CD4-positive, alpha-beta T cell treated with Interferon alpha-2 for 1 hour (primary cell): ENCODE measurements at places on chromosomes 3 and 15.

GRCh38 chr3:64163755-64164148 lies 61.5 kb downstream of the PRICKLE2 start:
- DNase-seq, result no peak

- no peak for DNase-seq
Observed at GRCh38 chr3:149470381-149470780, 4.1 kb upstream of the TM4SF4 start.

DNA sequence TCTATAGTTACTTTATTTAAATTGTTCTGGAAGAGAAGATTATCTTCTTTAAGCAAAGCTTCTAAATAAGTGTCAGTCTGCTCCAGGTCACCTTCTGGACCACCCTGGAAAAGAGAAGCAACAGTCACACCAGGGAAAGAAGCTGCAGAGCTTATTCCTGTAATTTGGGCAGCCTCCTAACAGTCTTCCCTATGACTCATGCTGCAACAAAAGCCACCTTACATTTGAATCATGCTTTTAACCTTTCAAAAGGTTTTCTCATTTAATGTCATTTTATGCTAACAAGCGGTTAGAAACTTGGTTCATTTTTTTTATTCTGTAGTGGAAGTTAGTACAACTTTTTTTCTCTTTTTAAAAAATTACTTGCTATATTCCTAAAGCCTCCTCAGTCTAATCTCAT lies 5.3 kb upstream of the GUCA1C start:
- DNase-seq, result no peak

GRCh38 chr15:39781967-39782302 lies 706 bp downstream of the FSIP1 start:
- no peak for DNase-seq

- DNase-seq, result no peak
Observed at GRCh38 chr3:129620828-129621559, 14.5 kb upstream of the PLXND1 start.

- DNase-seq, result no peak
Observed at GRCh38 chr3:117479095-117479494, 769.5 kb downstream of the TUSC7 start.

GRCh38 chr3:159806412-159806811 lies 182.2 kb upstream of the IL12A start:
- DNase-seq, result no peak

- DNase-seq, result no peak
Observed at GRCh38 chr15:96747291-96747690, 416.8 kb downstream of the NR2F2 start.

DNA sequence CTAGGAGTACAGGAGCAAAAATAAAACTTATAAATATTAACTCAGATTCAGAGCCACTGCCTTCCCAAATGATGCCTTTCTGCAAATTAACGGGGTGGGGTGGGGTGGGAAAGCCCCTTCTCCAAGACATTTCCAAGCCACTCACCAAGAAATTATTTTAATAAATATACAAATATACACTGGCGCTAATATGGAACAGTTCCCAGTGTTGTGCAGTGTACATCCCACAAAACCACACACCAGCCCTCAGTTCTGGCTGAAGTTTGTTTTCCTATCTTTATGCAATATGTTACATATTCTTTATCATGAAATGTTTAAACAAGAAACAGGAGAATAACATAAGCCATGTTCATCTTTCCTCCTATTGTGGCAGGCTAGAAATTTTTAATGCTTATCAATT lies 53.0 kb upstream of the GYG1 start:
- no peak for DNase-seq

DNA sequence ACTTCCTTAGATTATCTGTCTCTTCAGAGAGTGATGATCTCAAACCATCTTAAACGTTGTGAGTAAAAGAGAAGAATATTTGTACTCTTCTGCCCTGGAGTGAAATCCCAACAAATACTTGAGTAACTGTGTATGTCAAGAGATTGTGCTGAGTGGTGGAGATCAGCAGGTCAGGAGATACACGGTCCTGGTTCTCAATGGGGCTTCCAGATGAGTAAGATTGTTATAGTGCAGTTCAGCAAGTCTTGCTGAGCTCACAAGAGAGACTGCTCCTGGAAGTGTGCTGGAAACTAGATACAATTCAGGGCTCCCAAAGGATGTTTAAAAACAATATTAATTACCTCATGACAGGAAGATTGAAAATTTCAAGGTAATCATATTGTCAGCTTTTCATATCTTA lies 184.3 kb downstream of the AKAP13 start:
- DNase-seq, result no peak

- no peak for DNase-seq
Observed at GRCh38 chr15:59222906-59223550, 16.4 kb downstream of the LDHAL6B start.

DNA sequence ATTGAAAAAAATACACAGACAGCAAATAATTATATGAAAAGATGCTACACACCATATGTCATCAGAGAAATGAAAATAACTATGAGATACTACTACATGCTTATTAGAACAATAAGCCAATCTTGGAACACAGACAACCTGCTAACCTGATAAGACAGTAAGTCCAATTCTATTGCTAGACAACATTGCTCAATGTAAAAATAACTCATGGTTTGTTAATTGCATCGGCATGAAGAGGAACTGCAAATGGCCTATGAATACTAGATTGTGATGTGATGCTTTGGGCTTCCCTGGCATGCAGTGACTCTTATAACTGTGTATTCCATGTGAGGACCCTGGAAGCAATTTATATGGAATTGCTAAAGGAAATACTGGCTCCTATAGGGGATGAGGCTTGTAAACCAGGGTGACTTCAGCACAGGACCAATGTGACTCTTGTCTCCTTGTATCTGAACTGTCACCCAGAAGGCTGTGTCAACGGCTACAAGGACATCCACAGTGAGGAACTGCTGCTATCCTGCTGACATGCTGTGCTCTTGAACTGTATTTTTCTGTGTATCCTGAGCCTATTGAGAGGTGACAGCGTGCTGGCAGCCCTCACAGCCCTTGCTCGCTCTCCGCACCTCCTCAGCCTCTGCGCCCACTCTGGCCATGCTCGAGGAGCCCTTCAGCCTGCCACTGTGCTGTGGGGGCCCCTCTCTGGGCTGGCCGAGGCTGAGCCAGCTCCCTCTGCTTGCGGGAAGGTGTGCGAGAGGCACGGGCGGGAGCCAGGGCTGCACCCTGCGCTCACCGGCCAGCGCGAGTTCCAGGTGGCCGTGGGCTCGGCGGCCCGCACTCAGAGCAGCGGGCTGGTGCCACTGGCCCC lies 385.7 kb downstream of the CNTN4 start:
- DNase-seq, result no peak

GRCh38 chr3:27540231-27540630 lies 56.0 kb upstream of the SLC4A7 start:
- DNase-seq, result no peak

- DNase-seq, result peak; percentile 53
Observed at GRCh38 chr3:4350789-4351163, 47.6 kb downstream of the SETMAR start.

DNA sequence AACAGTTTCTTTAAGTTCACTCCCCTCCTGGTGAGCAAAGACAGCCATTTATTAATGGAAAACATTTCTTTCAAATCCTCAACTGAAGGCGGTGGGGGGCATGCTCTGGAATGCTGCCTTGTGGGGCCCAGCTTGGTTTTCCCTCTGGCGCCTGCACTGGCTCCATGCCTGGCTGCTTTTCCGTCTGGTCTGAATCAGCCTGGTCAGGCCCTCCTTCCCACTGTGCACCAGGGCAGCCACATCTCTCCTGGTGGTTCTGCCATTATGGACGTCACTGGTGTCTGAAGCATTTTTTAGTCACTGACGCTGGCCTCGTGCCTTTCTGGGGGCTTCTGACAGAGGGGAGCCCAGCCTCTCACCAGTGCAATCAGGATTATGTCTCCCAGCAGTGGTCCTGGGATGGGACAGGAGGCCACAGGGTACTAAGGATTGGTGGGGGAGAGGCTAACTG lies 57.6 kb upstream of the APEH start:
- no peak for DNase-seq

DNA sequence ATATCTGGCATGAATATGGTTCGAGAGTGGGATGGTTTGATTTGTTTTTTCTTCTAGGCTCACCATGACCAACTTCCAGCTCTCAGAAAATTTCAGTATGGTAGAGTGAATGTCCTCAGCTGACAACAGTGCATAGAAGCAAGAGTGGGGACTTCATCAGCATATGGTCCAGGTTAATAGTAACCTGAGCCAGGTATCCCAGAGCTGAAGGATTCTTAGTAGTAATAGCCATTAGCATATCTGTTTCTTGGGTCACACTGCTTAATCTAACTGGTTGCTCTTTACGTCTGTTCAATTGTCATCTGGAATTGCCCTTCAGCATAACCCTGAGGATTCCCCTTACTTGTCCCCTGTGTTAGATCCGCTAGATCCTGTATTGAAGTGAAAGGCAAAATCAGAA lies 151.8 kb downstream of the GMNC start:
- DNase-seq, result no peak

DNA sequence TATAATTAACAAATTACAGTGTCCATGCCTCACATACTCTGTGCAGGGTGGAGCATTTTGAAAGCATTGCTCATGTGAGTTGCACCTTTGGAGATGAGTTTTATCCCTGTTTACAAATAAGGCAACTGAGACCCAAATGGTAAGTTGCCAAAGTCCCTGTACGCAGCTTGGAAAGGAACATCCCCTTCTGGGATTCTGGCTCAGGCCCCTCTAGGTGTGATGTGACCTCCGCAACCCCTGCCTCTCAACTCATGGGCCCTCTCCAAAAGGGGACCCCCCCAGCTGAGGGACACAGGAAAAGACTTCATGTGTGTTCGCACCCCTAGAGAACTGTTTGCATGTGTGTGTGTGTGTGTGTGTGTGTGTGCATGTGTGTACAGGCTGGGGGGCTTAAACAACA lies 25.3 kb downstream of the PRR20G start:
- DNase-seq, result no peak

DNA sequence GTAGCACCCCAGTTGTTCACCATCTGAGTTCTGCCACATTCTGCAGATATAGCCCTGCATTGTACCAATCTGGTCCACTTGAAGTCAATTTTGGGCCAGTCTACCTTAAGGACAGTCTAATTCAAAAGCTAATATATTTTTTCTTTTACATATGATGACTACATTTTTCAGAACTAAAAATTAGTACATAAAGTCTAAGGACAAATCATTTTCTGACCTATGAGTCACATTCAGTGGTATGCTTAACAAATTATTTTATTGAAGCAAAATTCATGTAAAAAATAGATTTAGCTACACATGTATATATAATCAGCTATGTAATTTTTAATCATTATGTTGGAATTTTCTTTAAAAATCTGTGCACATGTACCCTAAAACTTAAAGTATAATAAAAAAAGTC lies 52.1 kb upstream of the IL12A start:
- DNase-seq, result no peak

DNA sequence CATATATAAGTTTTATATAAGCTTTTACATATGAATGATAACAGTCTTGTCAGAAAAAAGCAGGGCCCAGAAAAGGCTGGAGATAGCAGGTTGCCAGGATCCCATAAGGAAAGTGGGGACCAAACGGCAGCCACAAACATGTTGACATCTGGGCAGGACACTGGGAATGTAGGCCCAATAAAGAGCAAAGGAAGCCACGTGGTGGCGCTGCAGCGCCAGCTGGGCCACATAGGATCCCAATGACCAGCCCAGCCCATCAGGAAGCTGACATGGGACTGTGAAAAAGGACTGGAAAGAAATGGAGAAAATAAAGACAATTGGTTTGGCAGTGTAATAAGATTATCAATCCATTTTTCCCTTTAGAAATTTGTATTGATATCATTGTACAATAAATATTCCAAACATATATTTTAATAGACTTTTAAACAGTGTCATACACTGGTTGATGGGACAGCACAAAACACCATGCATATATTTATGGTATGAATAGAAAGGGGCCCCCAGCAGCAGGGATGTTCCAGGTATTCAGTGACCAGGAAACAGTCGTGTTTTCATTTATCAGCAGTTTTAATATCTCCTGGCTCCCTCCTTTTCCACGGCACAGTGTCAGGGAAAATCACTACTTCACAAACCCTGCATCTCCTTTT lies 89.0 kb upstream of the STRIT1 start:
- no peak for DNase-seq

DNA sequence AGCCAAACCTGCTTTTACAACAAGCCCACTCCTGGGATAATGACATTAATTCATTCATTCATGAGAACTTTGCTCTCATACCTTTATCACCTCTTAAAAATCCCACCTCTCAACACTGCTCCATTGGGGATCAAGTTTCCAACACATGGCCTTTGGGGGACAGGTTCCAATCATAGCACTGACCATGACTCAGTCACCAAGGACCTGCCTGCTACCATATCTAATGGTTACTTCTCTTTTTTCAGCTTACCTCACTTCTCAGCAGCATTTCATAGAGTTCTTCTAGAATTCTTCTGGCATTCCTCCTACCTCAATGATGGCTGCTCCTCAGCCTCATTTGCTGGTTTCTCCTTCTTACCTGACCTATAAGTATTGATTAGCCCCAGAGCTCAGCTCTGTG lies 36.9 kb upstream of the RYK start:
- DNase-seq, result no peak

GRCh38 chr3:41029356-41029755 lies 169.9 kb upstream of the CTNNB1 start:
- DNase-seq, result no peak

- no peak for DNase-seq
Observed at GRCh38 chr3:21705769-21706168, 45.2 kb downstream of the ZNF385D start.

DNA sequence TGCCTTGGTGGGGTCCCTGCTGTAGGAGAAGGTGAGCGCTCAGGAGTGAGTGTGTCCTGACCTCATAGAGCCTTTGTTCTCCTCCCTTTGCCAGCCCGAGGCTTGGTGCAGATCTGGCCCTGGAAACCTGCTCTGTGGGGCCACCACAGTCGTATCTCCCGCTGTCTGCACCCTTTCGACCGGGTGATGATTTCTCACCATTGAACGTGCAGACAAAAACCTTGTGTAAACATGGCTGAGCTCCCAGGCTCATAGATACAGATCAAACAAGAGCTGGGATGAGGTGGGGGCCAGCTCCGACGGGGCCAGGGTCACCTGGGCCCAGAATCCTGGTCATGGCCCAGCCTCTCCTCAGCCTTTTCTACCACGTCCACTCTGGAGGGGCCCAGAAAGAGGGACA lies 34.6 kb upstream of the ESYT3 start:
- DNase-seq, result no peak

DNA sequence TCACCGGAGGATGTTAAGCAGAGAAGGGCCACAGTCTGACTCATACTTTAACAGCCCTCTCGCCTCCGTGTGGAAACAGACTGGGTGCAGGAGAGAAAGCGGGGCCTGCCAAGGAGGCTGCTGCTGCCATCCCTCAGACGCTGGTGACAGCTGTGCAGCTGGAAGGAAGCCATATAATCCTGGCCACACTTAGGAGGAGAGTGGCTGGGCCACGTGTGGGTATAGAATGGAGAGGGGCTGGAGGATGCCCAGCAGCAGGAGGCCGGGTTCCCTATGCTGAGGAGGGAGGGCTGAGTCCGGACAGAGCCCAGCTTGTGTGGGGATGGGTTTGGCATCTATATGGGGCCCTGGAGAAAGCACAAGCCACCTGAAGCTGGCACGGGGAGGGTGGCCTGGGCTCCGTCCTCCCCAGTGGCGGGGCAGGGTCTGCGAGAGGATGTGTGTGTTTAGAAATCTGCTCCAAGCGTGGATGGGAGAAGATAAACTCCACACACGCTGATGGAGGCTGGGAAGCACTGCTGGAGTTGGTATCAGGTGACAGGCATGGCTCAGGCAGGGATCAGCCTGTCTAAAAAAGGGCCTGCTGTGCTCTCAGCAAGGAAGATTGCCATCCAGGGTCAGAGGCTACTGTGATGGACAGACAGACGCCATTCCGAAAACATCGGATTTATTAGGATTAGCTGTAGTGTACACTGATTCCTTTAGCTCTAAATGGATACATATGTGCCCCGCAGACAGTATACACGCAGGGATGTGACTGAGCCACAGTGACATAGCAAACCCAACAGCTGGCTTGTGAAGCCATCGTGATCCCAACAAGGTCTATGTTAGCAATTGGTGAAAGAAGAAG lies 15.9 kb downstream of the ABTB1 start:
- DNase-seq, result no peak
